ENCODE measurements at places on chromosomes 16 and 17.

- no peak for DNase-seq
These were observed 3.1 kb downstream of the TTYH2 start for GRCh38 chr17:74216505-74216904.

GRCh38 chr16:934178-934577, 36.6 kb downstream of the LMF1 start:
- no peak for DNase-seq

GRCh38 chr17:47715669-47716325, 17.2 kb upstream of the TBX21 start:
- no peak for DNase-seq

- DNase-seq, result no peak
These were observed 563.7 kb upstream of the HSBP1 start for GRCh38 chr16:83244057-83244456.

GRCh38 chr16:54930869-54931119, 129 bp downstream of the IRX5 start:
- no peak for DNase-seq

DNA sequence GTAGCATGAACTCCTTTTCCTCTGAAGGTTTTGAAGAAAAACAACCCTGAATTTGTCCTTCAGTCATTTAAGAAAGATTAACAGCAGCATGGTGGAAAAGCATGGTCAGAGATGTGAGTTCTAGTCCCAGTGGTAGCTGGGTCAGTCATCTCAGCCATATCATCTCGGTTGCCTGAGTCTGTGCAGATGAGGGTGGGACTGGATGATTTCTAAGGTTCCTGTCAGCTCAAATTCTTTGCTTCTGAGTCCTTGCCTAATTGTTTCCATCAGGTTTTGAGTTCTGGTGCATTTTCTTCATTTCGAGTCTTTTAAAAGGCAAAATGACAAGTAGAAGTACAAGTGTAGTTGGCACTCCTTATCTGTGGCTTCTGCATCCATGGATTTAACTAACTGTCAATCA, 63.9 kb downstream of the TNRC6C start:
- no peak for DNase-seq

DNA sequence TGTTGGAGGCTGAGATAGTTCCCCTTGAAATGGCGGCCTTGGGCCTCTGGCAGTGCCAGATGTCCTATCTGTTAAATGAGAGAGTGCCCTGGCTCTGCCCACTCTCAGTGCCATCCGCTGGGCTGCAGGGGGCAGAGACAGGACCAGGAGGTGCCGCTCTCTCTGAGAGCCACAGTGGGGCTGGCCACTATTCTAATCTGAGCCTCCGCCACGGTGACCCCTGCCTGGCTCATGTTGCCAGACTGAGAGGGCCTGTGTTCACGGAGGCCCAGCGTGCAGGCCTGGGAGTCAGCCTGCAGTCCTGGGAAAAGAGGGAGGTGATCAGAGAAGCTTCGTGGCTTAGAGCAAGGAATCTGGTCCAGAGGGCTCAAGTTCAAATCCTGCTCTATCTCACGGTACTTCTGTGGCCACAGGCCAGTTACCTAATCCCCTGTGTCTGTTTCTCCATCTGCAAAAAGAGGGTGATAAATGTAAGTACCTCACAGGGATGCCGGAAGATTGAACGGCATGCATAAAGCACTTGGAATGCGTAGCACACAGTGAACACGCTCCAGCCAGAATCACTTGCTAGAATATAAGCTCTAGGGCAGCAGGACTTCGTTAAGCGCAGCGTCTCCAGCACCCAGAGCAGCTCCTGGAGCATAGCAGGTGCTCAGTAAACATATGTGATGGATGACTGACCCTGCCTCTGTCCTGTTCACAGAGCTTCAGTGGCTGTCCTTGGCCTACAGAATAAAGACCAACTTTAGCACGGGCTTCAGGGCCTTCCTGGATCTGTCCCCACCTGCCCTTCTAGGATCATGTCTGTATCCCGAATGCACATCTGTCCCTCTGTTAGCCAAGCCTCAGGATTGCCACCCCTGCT, 6.3 kb downstream of the ATP2A3 start:
- DNase-seq, result no peak

GRCh38 chr16:82504836-82505235, 121.9 kb upstream of the CDH13 start:
- DNase-seq, result peak; percentile 27

GRCh38 chr16:25279491-25279890, 21.8 kb upstream of the ZKSCAN2 start:
- no peak for DNase-seq

GRCh38 chr17:39687101-39687545, 734 bp downstream of the PGAP3 start:
- no peak for DNase-seq

- DNase-seq, result no peak
These were observed 51.2 kb downstream of the LITAF start for GRCh38 chr16:11535494-11535893.

GRCh38 chr16:66266436-66267291, 99.8 kb upstream of the CDH5 start:
- DNase-seq, result no peak

DNA sequence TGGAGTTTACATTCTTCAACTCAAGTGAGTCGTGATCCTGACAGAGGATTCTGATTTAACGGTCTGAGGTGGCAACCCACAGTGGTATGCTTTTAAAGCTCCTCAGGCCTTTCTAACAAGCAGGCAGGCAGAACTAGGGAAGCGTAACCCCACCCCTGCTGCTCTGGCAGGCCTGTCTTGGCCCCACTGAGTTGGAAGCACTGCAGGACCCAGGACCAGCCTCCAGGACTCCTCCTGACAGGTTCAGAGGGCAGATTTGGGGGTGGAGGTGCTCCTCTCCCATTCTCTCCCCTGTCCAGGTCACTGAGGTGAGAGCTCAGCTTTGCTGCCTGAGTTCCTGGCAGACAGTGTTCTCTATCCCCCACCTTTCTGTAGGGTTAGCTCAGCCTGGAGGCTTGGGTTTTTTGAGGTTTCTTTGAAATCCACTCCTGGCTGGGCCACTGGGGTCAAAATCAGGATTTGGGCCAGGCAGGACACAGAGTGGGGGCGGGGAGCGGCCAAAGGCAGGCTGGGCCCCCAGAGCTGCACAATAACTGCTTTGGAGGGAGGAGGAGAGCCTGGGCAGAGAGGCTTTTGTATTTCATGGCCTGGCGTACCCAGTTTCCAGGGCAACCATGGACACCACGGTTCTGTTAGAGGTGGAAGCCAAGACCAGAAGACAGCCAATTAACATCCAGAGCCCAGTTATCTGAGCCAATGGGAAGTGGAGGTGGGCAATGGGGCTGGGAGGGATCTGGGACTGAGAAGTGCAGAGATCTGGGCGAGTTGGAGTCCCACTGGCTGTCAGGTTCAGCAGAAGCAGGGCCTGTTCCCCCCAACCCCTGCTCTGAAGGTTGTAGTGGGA, 9.5 kb downstream of the MRPL27 start:
- peak; percentile 49 for DNase-seq

- DNase-seq, result no peak
These were observed 8.7 kb downstream of the GSG1L2 start for GRCh38 chr17:9813166-9813565.

GRCh38 chr16:30005341-30006094, 5.3 kb downstream of the DOC2A start:
- DNase-seq, result peak; percentile 42

DNA sequence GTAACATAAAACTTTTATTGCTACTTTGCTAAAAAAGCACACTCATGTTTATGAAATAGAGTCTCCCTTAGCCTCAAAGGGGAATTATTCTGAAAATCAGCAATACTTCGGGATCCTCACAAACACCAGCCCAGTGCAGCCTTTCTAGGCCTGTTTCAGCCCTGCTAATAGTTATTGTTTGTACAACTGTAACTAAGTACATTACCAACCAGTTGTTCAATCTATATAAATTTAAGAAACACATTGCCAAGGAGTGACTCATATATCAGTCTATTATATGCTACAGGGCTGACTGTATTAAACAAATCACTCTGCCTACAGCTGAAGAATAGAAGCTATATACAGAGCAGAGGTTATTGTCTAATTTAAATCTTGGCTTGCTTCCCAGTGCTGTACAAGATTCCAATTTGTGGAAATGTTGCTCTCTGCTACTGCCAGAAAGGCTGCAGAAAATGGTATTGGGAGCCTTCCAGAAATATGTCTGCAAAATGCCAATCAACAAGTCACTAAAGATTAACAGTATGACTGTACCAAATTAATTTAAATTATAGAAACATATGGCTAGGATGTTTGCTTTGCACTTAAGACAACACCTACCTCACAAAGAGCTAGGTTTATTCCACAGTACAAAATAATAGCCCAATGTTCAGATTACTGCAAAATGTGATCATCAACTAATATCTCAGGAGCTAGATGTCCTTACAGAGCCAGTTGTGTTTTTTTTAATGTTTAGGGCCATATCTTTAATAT, 49.7 kb downstream of the TOX3 start:
- DNase-seq, result peak; percentile 72

DNA sequence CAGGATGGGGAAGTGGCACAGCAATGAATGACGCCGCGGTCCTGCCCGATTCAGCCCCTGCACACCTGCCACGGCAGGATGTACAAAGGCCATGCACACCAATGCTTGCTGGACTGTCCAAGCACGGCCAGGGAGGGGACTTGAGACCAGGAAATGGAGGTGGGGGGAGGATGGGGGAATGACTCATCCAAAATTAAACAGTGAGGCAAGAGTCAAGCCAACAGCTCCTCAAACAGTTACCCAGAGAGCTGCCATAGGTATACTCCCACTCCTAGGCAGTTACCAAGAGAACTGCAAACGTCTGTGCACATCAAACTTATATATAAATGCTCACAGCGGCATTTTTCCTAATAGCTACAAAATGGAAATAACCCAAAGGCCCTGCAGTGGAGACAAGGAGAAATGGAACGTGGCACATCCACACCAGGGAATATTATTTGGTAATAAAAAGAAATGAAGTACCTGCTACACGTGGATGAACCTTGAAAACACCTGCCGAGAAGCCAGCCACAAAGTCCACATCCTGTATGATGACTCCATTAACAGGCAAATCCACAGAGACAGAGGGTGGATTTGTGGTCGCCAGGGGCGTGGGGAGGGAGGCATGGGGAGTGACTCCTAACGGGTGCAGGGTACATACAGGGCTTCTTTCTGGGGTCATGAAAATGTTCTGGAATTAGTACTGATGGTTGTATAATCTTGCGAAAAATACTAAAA, 54.1 kb downstream of the VAC14 start:
- DNase-seq, result no peak

- DNase-seq, result no peak
These were observed 10.7 kb upstream of the ZFPM1 start for GRCh38 chr16:88442383-88442726.

DNA sequence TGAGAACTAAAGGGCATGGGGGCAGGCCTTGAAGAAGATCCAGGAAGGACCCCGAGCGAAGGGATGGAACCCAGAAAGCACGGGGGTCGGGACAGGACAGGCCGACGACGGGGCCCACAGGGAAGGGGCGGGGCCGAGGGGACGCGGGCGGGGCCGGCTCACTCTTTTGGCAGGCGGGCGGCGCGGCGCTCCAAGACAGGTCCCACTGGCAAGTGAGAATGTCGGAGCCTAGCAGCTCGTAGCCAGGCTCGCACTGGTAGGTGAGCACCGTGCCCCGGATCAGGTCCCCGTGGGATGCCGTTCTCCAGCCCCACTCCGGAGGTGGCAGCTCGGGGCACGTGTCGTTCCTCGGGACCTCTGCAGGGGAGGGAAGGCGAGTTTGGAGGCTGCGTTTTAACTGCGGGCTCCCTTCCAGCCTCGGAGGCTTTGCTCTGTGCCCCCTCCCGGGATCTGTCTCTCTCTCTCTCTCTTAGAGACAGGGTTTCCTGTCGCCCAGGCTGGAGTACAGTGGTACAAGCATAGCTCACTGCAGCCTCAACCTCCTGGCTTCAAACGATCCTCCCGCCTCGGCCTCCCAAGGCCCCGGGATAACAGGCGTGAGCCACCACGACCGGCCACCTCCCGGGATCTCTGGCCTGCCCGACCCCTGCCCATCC, 13.7 kb upstream of the CDIPT start:
- no peak for DNase-seq

- DNase-seq, result no peak
These were observed 51.2 kb upstream of the MTMR4 start for GRCh38 chr17:58565389-58566311.
